ENCODE measurements at places on chromosomes 6 and 20.

- DNase-seq: no peak
These were observed 282.7 kb downstream of the PLCB1 start for GRCh38 chr20:8414586-8415274.

- DNase-seq: no peak
These were observed 1.0 kb downstream of the MAP1LC3A start for GRCh38 chr20:34559311-34560140.

- no peak for DNase-seq
These were observed 96.6 kb downstream of the BTBD3 start for GRCh38 chr20:12014276-12014675.

- no peak for DNase-seq
These were observed 91.1 kb upstream of the OPRM1 start for GRCh38 chr6:153947808-153948447.

DNA sequence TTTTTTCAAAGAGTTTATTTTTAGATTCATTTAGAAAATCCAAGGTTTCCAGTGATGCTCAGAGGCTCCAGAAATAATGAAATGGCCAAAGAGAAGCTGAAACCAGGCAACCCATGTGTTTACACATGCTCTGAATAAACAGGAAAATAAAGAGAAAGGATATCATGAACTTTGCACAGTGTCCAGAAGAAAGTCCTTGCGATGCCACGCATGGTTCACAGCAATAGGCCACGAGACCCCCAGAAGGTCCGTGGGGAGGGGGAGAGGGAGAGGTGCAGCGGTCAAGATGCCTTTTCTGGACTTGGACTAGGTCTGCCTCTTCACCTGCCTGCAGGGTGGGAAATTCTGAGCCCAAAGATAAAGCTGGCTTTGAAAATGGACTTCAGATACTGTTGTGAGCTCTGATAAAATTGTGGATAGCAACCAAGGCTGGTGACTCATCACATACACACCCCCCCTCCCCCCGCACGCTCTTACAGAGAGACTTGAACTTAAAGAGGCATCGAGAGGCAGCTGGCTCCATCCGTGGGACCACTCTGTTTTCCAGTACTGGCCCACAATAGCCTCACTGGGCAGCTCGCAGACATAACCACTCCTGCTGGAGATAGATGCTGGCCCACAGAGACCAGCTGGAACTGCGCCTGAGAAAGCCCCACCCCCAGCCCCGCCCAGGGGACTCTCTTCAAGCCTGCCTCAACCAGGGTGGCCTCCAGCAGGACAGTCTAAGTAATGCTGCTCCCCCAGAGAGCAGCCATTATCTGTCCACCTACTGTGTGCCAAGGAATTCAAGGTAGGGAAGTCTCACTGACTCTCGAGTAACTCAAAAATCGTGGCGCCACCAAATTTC is 21.2 kb upstream of the NFATC2 start:
- DNase-seq: no peak

DNA sequence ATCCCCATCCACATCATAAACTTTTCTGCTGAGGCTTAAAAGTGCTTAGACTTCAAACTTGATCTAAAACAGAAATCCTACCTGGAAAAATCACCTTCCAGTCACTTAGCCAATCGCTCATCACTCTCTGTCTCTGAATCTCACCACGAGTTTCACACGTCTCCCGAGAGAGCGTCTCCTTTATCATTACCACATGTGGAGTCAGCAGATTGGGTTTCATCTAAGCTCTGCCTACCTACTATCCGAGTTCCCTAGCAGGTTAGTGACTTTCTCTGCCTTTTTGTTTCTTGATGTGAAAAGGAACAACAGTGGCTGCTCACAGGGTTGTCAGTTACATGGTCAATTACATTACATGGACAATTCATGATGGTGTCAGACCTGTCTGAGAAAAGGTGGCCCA is 286.2 kb downstream of the ESR1 start:
- no peak for DNase-seq

GRCh38 chr6:169188475-169188874 is 65.2 kb downstream of the THBS2 start:
- no peak for DNase-seq

DNA sequence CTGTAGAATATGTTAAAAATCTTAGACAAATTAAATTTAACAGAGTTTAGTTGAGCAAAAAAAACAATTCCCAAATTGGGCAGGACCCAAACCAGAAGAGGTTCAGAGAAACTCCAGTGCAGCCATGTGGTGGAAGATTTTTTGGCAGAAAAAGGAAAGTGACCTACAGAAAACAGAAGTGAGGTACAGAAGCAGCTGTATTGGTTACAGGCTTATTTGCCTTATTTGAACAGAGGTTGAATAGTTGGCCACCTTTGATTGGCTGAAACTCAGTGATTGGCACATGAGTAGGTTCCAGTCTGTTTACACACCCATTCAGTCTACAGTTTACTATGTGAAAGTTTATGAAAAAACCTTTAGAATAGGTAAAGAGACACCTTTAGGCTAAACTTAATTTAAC is 110.9 kb upstream of the LAMP5 start:
- DNase-seq: no peak

DNA sequence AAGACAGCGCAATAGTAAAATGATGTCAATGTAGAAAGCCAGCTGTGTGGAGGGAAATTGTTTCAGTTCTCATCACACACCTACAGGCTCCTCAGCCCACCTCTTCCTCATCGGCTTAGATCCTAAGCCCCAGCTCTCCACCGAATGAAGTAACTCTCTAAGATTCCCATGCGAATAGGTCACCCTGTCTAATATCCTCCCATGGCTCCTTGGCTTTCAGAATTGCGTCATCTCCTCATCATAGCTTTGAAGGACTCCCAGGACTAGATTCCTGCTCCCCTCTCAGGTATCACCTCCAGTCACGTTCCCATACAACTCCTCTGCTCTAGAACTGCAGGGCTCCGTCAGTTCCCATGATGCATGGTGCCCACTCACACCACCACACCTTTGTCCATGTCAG is 16.2 kb upstream of the SLC22A16 start:
- DNase-seq: no peak

GRCh38 chr6:168376811-168377483 is 57.4 kb upstream of the DACT2 start:
- DNase-seq: no peak

DNA sequence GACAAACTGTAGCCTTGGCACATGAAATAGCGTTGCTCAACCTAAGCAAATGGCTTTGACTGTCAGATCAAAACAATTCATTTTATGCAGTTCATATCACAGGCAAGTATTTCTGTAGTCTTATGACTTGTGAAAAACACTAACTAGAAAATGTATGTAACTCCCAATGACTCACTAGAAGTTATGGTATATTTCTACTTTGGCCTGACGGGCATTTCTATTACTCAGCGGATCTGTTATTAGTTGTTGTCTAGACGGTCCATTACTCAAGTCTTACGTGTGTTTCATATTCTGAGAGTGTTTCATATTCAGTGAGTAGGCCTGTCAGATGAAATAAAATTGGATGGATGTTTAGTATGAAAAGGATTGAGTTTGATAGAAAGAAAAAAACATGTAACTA is 880.9 kb downstream of the PRIM2 start:
- DNase-seq: no peak

DNA sequence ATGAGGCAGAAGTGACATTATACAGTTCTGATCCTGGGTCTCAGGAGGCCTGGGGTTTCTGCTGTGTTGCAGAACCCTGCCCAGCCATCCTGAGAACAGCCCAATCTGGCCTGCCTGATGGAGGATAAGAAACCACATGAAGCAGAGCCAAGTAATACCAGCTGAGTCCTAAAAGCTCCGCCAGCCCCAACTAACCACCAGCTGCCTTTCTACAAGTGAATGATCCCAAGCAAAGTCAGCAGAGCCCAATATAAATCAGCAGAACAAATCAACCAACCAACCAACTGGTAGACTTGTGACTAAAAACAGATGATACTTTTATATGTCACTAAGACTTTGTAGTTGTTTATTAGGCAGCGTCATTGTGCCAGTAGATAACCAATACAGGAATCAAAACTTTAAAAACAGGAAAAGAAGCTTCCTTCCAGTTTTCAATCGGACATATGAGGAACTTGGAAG is 52.1 kb downstream of the SNX5 start:
- no peak for DNase-seq

DNA sequence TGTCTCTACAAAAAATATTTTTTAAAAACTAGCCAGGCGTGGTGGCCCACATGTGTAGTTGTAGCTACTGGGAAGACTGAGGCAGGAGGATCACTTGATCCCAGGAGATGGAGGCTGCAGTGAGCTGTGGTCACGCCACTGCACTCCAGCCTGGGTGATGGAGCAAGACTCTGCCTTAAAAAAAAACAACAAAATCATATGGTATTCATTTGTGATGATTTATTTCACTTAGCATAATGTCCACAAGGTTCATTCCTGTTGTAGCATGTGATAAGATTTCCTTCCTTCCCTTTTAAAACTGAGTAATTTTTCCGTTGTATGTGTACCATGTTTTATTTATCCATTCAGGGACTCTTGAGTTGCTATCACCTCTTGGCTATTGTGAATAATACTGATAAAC is 26.2 kb downstream of the TMEM170B start:
- no peak for DNase-seq

GRCh38 chr6:83151114-83151513 is 42.0 kb downstream of the PGM3 start:
- no peak for DNase-seq

GRCh38 chr6:118783931-118784550 is 109.9 kb upstream of the ASF1A start:
- DNase-seq: no peak

- DNase-seq: no peak
These were observed 160.7 kb downstream of the DLL1 start for GRCh38 chr6:170130201-170130621.

GRCh38 chr20:32858701-32859372 is at the start of gene EFCAB8:
Gene EFCAB8, plus strand, starts transcription at chr20:32858923. Its CDS starts 4,870 bp downstream, at chr20:32863793.
- no peak for DNase-seq

DNA sequence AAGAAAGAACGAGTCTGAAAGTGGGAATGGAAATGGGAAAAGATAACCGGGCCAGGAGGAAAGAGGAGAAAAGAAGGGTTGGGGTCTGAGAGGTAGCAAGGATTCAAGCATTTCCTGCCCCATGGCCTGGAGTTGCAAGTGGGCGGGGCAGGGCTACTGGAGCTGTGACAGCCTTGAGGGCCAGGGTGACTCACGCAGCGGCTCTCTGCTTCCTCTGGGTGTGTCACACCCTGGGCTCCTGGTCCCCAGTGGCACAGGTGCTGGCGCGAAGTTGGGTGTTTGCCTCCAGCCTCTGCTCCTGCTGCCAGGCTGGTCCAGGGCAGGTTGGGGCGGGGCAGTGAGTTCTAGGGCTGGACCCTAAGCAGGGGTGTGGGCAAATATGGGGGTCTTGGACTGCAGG is 3.3 kb upstream of the ULBP3 start:
- DNase-seq: no peak

- DNase-seq: no peak
These were observed at the start of gene SULF2 for GRCh38 chr20:47785311-47785853. Gene SULF2, minus strand, starts transcription at chr20:47785481. Its CDS starts 28,118 bp downstream, at chr20:47757363.
